Renal pelvis (tissue), 12 donors: ENCODE measurements at places on chromosomes 2 and 18. TPM values are rescaled to one million over a fixed set of nuclear protein-coding genes. Genes with fewer than 3 reads are reported as not detected.

GRCh38 chr2:8343031-8343430 is 338.8 kb upstream of the ID2 start:
- no peak for DNase-seq

DNA sequence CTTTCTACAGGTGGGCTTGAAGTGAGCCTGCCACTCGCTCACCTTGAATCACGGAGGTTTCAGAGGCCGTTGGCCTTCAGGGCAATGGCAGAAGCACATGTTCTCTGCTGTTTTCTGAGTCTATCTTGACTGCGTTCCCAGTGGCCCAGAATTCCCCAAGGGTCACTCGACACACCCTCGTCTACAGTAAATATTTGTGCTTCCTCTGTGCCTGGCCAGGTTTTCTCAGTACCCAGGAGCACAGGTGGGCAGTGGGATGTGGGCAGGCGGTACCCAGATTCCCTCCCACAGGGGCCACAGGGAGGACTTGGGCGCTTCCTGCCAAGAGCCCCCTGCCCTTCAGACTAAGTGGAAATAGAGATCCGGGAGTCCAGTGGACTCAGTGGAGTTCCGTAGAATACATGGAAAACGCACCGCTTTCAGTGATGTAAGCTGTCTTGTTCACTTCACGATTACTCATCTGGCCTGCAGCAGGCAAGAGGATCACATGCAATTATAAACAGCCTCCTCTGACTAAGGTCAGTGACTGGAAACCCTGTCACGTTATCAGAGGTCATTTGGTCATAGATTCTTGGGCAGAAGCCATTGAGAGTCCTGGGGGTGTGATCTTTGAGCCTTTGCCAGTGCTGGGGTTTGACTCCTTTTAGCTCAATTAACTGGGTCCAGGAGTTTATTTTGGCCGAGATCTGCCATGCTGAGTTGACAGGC is 179.8 kb downstream of the NEDD4L start:
- no peak for DNase-seq

GRCh38 chr18:49632588-49632987 is 70.7 kb downstream of the LIPG start:
- DNase-seq, result no peak

DNA sequence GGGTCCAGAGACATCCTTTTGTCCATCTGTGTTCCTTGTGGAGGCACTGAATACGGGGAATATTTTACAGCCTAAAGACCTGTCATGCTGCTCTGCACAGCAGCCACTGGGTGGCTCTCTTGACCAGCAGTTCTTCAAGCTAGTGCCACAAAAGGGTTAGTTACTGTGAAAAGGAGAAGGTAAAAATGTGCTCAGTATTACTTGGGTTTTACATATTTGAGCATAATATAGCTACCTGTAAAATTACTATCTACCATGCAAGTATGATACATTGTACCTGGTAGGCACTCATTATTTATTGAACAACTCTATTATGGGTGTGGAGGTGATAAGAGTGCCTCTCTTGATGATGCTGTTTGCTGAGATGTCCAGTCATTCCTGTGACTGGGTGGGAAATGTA is 23.6 kb downstream of the FZD5 start:
- DNase-seq, result peak; percentile 60

TDRD15 gene
- 0.03 TPM for polyA plus RNA-seq

- DNase-seq, result peak; percentile 60
These were observed 426.9 kb downstream of the CDH2 start for GRCh38 chr18:27750014-27750413.

- DNase-seq, result no peak
These were observed 48.7 kb downstream of the EHD3 start for GRCh38 chr2:31282634-31283033.

DNA sequence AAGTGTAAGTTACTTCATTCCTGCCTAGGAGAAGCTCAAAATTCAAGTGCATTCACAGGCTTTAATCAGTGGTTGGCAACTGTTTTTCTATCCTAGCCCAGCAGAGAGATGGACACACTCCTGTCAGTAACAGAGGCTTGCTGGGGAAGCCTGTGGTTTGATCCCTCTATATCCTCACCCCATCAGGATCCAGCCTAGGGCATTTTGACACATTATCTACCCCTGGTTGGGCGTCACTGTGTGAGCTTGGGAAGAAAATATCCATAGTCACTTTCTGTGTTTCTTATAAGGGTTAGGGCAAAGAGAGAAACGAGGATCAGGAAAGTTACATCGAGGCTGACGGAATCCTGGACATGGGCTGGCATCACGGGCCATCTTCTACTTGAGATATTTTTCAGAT is 10.0 kb downstream of the NT5DC4 start:
- DNase-seq, result no peak

DNA sequence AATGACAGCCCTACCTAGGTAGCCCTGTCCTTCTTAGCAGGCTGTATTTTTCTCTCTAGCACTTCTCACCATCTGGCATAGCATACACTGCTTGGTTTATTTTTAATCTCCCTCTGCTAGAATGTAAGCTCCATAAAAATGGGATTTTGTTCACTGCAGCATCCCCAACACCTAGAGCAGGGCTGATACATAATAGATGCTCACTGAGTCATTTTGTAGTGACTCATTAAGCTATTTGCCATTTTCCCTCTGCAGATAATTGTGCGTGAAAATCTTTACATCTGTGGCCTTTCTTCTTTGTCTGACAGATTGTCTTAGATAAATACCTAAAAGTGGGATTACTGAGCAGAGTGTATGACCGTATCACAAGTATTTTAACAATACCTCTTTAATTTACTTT is 82.5 kb downstream of the CERS6 start:
- DNase-seq, result no peak

DNA sequence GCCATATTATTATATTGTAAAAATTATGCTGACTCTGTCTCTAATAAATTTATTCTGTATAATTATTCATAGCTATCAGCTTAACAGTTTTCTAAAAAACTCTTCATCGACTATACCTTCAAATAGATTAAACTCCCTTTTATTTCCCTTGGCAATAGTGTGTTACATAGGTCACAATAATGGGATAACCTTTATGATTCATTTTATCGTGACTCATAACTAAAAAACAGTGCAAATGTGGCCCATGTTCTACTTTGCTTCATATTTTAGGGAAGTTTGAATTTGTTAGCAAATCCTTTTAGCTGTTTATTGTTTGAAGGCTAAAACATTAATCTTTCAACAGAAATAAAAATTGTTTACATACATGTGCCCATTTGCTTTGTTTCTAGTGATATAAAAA is 783.2 kb upstream of the CDH2 start:
- no peak for DNase-seq

DNA sequence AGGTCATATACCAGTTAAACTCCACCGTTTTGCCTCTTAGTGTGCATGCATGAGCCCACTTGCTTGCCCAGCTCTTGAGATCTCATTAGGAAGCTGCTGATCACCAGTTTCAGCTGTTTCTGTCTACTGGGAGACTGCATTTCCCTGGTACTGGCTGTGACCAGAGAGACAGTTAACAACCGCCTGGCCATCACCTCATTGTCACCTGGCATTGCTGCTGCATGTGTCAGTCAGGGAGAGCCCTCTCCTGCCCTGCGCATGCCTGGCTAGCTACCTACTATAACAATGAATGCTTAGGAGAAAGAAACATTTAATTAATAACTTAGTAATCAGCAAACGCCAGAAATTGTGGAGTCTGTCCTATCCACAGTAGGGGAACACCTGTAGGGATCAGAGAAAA is 265.8 kb upstream of the CYRIA start:
- DNase-seq, result no peak

CD207 gene
- polyA plus RNA-seq, result not detected

DNAH7 gene
- 6.1 TPM for polyA plus RNA-seq

DNA sequence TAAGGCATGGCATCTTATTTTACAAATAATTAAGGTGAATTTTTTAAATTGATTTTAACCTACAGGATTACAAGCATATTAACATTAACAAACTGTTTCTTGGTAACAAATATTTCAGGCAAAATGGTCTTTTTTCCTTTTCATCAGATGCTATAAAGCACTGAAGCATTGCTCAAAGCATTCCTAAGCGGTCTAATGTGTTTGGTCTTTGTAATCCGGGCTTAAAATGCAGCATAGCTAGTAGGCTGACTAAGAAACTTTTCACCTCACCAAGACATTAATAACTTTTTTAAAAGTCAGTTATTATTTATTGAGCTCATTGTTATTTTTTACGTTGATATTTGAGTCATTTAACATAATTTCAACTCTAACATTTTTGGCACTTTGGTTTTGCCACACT is 538.8 kb upstream of the SLC39A10 start:
- DNase-seq, result no peak

DNA sequence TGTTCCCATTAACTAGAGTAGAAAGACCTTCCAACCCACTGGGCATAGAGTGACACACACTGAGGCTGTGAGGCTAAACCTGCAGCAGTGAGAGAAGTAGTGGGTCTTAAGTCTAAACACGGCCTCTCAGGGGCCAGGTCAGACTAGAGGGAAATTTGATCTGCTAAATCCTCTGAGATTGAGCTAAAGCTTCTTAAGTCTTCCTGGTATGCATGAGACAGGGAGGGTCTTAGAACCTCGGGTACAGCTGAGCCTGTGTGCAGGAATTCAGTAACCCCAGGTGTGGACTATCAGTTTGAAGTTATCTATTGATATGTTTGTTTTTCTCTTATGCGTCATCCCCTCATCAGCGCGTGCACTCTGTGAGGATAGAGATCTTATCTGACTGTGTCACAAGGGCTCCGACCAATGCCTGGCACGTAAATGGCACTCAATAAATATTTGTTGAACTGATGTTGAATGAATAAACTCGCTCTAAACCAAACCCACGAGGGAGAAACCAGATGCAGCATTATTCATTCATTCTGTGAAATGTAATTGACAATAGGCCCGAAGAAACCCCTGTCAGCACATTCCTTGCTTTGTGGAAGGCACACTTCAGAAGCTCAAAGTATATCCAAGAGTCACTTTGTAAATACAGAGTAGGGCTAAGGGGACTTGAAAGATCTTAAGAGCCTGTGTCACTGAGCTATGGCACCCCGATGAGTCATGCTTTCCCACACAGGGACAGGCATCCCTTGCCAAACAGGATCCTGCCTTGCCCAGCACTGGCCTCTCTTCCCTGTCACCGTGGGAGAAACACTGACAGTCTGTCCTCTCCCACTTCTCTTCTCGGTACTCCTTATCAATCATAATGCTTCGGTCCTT is 21.7 kb upstream of the RAB10 start:
- no peak for DNase-seq

DNA sequence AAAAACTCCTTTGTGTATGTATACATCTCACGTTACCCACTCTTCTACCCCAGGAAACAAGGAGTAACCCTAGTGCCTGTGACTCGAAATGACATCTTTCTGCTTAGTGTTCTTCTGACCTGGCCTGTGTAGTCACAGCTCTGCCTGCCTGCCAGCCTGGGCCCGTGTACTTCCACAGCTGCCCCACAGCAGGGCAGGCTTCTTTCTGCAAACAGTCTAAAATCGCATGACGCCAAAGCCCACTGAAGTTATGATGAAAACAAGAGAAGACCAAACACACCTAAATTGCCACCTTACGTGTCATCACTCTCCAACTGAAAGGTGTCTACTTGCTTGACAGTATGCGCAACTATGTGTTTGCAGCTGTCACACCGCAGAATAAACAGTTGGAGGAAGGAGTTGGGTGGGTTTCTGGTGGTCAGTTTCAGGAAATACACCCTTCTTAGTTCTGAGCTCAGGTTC is 1.5 kb downstream of the GAREM1 start:
- no peak for DNase-seq

GRCh38 chr2:155651851-155652250 is 680.7 kb downstream of the NR4A2 start:
- no peak for DNase-seq

- DNase-seq, result peak; percentile 10
These were observed 179.4 kb downstream of the TXNL1 start for GRCh38 chr18:56458770-56459712.

SERTAD2 gene
- 22.5 TPM for polyA plus RNA-seq

LIPG gene
- polyA plus RNA-seq, result 52.1 TPM

- DNase-seq, result no peak
These were observed 115.7 kb upstream of the MSTN start for GRCh38 chr2:190178066-190178722.

RFX8 gene
- polyA plus RNA-seq, result 0.95 TPM

REG3G gene
- polyA plus RNA-seq, result not detected

- no peak for DNase-seq
These were observed 212.3 kb downstream of the GPD2 start for GRCh38 chr2:156648522-156648921.
